ENCODE measurements at places on chromosomes 16 and 17. TPM values are rescaled to one million over a fixed set of nuclear protein-coding genes. Genes with fewer than 3 reads are reported as not detected.

DNA sequence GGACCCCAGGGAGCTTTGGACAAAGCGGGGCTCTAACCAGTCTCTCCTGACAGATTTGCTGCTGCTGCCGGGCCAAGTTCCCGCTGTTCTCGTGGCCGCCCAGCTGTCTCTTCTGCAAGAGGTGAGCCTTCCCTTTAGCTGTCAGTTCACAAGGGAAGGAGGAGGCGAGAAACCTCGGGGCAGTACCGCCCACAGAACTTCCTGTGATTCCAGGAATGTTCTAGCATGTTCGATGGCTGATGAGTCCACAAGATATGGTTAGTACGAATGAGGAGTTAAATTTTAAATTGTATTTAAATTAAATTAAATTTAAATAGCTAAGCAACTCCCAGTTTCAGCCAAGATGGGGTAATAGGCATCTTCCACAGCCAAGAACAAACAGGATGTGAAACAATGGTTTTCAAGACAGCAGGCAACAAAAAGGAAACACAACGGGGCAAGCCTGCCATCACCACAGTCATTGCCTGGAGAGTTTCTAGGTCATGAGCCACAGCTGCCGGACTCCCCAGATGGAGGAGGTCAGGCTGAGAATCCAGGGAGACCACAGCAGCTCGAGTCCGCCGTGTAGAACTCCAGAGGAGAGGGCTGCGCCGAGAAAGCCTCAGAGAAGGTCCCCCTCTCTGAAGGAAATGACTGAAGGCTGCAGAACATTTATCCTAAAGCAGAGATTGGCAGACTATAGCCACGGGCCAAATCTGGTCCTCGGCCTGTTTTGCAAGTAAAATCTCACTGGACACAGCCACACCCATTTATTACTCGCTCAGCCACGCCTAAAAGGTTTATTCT is 9.5 kb upstream of the TCF25 start:
- no peak for DNase-seq

GRCh38 chr17:16887523-16888095 is 84.3 kb downstream of the TNFRSF13B start:
- DNase-seq: no peak

DNA sequence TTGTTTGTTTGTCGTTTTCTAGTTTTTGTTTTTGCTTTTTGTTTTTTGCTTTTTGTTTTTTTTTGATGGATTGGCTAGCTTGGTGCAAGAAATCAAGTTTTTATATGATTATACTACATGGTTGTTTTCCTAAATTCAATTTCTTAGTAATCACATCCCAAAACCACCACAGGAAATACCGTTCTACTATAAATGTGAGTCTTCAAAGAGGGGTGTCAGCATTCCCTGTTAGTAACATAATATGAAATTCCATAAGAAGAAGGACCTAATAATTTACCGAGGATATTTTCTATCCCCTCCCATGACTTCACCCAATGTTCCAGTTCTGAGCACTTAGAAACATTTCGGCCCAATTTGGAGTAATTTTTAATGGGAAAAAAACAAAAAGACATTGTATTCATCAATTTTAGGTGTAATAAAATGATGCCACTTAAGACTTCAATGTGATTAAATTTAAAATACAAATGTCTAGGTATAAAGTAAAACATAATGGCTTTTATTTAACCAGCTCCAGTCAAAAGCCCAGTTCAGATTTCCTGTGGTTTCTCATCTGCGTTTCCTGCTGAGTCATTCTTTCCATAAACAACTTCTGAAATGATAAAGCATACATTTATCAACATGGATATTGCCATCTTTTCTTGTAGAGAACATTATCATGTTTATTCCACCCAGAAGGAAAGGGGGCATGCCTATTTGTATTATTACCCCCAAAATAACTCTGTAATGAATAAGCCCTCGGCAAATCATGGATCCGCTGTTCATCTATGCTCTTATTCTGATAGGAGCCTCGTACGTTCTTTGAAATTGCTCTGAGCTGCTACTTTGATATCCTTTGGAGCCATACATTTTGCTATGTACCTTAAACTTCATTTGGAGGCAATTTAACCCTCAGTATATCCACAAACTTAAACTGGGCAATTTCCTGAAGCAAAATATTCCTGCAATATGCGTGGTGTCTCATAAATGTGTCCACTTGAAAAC is 28.1 kb downstream of the HSBP1 start:
- DNase-seq: peak; percentile 71

- DNase-seq: no peak
Measured at GRCh38 chr17:47676510-47677165, 17.3 kb upstream of the TBKBP1 start.

GRCh38 chr17:77429969-77430752 is 289.4 kb downstream of the SEC14L1 start:
- DNase-seq: peak; percentile 94

- DNase-seq: no peak
Measured at GRCh38 chr17:2150806-2151205, 95.9 kb downstream of the HIC1 start.

DNA sequence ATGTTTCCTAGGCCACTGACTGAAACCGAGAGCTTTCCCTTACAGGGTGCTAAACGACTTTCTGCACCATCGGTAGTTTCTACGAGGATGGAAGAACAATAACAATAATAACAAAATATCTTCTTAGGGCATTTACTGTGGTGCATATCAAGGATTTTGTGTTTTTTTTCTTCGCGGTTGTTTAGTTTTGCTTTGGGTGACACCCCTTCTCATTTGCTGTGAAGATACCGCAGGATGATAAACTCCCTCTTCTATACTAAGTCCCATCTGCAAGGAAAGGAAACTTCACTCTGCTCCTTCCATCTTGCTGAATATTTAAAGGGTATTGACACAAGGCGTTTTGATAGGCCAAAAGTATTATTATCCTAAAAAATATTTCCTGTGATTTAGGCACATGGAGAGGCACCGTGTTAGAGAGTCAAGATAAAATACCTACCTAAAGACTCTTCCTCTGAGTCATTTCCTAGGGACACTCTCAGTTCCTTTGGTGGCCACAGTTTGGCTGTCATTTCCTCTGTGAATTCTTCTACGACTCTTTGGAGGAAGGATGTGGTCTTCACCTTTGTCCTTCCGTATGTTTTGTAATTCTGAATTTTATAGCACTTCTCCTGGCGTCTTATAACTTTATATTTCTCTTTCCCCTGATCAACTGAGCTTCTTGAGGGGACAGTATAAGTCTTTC is 318.8 kb downstream of the CDH13 start:
- peak; percentile 90 for DNase-seq

CLEC18B gene
- not detected for total RNA-seq

CCL17 gene
- not detected for total RNA-seq

MYH3 gene
- total RNA-seq: 0.66 TPM
